ENCODE measurements at places on chromosomes 5 and 9. TPM values are rescaled to one million over a fixed set of nuclear protein-coding genes. Genes with fewer than 3 reads are reported as not detected.
A peak's percentile ranks its signal among the peaks of the same experiment; 100 is the strongest.

HACD4 gene
- total RNA-seq = 7.5 TPM

INPP5E gene
- total RNA-seq = 12.6 TPM

LCN9 gene
- not detected for total RNA-seq

MATR3 gene
- total RNA-seq = 160 TPM

ZNF483 gene
- 5.7 TPM for total RNA-seq

PARP8 gene
- 34.0 TPM for total RNA-seq

ZNF366 gene
- 4.3 TPM for total RNA-seq

DNA sequence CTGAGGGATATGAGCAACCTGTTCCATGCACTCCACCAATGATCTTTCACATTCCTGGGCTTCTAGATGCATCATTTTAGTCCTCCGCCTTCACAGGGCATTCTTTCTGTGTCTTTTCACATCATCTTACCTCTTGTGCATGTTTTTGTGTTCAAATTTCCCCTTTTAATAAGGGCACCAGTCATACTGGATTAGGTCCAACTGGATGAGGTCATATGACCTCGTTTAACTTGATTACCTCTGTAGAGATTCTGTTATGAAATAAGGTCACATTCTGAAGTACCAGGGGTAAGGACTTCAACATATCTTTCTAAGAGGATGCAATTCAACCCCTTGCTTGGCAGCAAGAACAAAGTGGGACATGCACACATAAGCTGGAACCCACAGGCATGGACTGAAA, 335.3 kb upstream of the TLE4 start:
- no peak overlapping the region for H3K27ac ChIP-seq
- no peak for DNase-seq
- H3K4me3 ChIP-seq = no peak overlapping the region

DNA sequence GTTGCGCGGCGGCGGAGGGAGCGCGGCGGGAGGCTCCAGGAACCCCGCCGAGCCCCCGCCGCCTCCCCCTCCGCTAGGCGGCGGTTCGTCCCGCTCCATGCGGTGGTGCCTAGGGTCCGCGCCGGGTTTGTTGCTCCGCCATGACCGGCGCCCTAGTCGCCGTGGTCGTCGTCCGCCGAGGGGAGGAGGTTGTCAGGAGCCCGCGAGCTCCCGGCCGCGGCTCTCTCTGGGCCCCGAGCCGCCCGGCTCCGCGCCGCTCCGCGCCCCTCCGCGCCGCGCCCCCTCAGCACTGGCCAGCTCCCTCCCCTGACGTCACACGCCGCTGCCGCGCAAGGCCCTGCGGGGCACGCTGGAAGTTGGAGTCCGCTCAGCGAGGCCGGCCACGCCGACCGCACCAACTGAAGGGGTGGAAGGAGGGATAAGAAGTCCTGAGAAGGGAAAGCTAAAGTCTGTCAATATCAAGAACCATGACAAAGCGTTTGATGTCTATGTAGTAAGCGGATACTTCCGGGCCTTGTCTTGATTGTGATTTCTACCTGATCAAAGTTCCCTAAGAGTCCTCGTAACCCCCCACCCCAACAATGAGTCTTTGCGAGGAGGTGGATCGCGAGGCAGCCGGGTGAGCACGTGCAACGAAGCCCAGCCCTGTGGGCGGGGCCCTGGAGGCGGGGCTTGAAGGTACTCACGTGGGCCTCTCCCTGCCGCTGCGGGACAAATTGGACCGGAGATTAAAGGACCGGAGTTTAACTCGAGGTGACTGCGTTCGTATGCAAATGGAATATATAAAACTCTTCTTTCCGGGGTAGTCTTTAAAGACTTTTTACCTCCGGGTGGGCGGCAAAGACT, at the start of gene NR6A1:
Gene NR6A1, minus strand, starts transcription at position 291 of the 846 bp plus-strand sequence.
- H3K4me1 ChIP-seq = peaks cover 24% of the 10 kb centered on the region
- no peaks in the 10 kb centered on the region for H3K36me3 ChIP-seq
- peak within 1 kb of the TSS; percentile 72 for H3K27ac ChIP-seq
- H3K4me3 ChIP-seq = peak within 1 kb of the TSS; percentile 93
- peaks cover 5% of the 10 kb centered on the region for H3K27me3 ChIP-seq

- DNase-seq = no peak
- H3K4me1 ChIP-seq = no peaks in the 10 kb centered on the region
- H3K27me3 ChIP-seq = no peaks in the 10 kb centered on the region
- H3K4me3 ChIP-seq = no peak overlapping the region
Measured at GRCh38 chr5:90898326-90899013, 339.9 kb downstream of the ADGRV1 start.

- no peak overlapping the region for H3K4me3 ChIP-seq
- DNase-seq = no peak
- no peaks in the 10 kb centered on the region for H3K36me3 ChIP-seq
- no peaks in the 10 kb centered on the region for H3K27me3 ChIP-seq
Measured at GRCh38 chr5:149778303-149779123, 48.4 kb downstream of the PPARGC1B start.

DNA sequence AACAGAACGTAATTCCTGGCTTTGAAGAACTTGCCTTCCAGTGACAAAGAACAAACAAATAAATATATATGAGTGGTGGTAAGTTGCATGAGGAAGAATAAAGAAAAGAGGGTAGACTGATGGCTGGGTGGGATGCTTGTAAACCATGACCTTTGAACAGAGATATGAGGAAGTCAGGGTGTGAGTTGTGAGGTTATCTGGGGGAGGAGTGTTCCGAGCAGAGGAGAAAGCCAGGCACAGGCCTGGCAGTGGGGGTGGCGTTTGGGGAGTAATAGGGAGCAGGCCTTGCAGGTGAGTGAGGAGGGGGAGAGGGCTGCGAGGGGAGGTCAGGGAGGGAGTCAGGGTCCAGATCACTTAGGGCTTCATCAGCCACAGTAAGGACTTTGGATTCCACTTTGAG, 213.4 kb downstream of the PTTG1 start:
- H3K4me3 ChIP-seq = no peak overlapping the region
- no peaks in the 10 kb centered on the region for H3K36me3 ChIP-seq
- no peak for DNase-seq
- H3K4me1 ChIP-seq = no peaks in the 10 kb centered on the region
- H3K27me3 ChIP-seq = no peaks in the 10 kb centered on the region

- peak overlapping the region; percentile 80 for H3K27ac ChIP-seq
- peaks cover 44% of the 10 kb centered on the region for H3K4me1 ChIP-seq
- H3K36me3 ChIP-seq = no peaks in the 10 kb centered on the region
- H3K4me3 ChIP-seq = no peak overlapping the region
Measured at GRCh38 chr9:133979273-133979920, 12.7 kb downstream of the VAV2 start.

DNA sequence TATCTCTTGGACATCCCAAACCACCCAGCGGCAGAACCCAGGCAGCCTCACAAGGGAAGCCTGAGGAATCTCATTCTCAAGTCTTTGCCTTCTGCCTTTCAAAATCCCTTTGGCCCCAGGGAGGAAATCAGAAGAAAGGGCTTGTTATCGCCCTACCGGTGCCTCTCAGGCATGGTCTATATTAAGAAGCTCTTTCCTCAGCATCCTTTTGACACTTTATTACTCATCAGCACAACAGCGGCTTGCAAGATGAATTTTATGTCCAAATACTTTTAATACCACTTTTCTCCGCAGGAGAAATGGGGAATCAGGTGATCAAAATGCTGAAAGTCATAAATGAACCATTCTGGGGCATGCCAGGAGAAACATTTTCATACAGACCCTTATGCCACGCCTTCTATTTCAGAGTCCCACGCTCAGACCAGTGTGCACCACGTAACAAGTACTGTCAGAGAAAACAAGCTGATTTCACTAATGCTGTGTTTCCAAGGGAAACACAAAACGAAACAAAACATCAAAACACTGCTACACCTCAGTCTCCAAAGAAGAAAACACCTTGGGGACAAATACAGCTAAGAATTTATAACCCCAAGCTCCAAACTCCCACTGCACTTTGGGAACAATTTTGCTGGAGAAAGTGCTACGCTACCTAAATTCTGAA, 30.0 kb downstream of the RAPGEF1 start:
- H3K27me3 ChIP-seq = no peaks in the 10 kb centered on the region
- H3K36me3 ChIP-seq = no peaks in the 10 kb centered on the region
- peaks cover 80% of the 10 kb centered on the region for H3K4me1 ChIP-seq
- no peak for DNase-seq
- H3K4me3 ChIP-seq = no peak overlapping the region

GRCh38 chr5:53360811-53361210, 119.6 kb upstream of the FST start:
- no peaks in the 10 kb centered on the region for H3K36me3 ChIP-seq
- H3K4me3 ChIP-seq = no peak overlapping the region
- H3K27me3 ChIP-seq = no peaks in the 10 kb centered on the region

DNA sequence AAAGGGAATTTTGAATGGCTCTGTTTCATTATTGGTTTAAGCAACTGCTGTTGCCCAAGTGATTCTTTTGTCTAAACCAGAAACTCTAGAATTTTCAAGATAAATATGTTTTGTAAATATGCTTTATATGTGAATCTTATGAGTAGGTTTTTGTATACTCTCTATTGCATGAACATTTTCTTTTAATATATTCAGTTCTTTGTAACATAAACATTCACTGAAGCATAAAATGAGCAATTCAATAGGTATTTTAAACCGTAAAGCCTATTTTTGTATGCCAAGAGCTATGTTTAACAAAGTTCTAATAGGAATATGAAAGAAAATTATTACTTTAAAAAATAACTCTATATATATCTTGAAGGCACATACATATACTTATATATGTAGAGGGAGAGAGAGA, 293.1 kb downstream of the PSAT1 start:
- DNase-seq = no peak
- no peak overlapping the region for H3K27ac ChIP-seq

DNA sequence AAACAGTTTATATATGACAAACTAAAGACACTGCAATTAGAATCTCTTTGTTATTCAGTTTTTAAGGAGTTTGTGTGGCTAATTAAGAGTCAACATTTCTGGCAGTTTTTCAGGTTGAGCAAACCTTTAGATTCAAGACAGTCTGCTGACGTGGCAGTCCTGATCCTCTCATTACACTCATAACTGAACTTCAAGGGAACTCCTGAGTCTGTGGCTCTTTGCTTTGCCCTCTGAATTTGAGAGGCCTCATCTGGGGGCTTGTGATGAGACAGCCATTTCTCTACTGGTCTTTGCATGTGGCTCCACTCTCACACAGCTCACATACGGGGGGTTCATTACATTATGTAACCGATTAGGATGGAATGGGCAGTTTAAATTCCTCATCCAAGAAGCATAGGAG, 182.9 kb upstream of the MEF2C start:
- H3K4me1 ChIP-seq = no peaks in the 10 kb centered on the region
- DNase-seq = no peak
- no peaks in the 10 kb centered on the region for H3K27me3 ChIP-seq
- H3K36me3 ChIP-seq = no peaks in the 10 kb centered on the region
- no peak overlapping the region for H3K4me3 ChIP-seq

- H3K27me3 ChIP-seq = no peaks in the 10 kb centered on the region
- no peak for DNase-seq
- H3K36me3 ChIP-seq = no peaks in the 10 kb centered on the region
Measured at GRCh38 chr9:127013597-127013996, 99.0 kb downstream of the RALGPS1 start.

DNA sequence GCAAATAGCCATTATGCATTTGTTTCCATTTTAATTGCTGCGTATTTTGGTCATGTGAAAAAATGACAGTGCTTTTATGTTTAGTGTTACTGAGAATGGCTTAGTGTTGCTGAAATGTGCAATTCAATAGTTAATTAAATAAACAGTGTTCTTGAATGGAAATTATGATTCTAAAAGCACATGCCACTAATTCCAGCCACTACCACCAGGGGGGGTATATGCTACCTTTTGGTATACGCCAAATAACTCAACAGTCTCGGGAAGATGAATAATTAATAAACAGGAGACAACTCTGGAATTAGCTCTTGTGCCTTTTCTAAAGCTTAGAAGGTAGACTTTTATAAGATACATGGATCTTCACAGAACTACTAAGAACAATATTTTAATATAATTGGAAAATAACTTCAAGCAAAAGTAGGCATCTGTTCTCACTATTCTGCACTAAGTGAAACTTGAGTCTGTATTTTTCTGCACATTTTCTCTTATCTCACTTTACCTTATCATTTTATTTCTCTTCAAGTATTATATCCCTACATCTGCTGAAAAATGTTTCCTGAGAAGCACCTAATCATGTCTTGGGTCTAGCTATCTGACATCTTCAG, 83.5 kb upstream of the MINAR2 start:
- H3K36me3 ChIP-seq = no peaks in the 10 kb centered on the region
- no peak for DNase-seq
- no peaks in the 10 kb centered on the region for H3K27me3 ChIP-seq
- H3K4me1 ChIP-seq = no peaks in the 10 kb centered on the region
- H3K27ac ChIP-seq = no peak overlapping the region

GRCh38 chr9:79707589-79707988, 135.8 kb downstream of the TLE4 start:
- no peaks in the 10 kb centered on the region for H3K27me3 ChIP-seq
- H3K36me3 ChIP-seq = peaks cover 58% of the 10 kb centered on the region
- no peak overlapping the region for H3K27ac ChIP-seq
- no peak for DNase-seq
- no peaks in the 10 kb centered on the region for H3K4me1 ChIP-seq
